ENCODE measurements at places on chromosomes 7 and 10.

DNA sequence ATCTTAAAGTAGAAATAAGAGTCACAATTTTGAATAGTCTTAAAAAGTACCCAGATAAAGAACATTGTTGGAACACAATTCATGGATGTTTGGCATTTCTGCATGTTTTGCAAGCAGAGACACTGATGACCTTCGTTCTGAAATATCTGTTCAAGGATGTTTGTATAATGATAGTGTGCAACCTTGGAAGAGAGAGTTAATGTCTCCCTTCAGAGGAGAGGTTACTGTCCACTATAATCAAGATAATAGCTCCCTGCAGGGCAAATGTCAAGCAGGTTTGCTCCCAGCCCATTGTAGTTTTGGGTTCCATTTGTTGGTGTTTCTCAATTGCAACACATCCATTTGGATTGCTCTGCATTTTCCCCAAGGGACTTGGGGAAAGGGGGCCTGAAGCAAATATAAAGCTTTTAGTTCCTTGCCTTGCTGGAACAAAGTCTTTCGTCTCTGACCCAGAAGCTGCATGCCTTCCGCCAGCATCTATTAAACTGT is 45.2 kb downstream of the COL1A2 start:
- H3K36me3 ChIP-seq = no peaks in the 10 kb centered on the region
- H3K27me3 ChIP-seq = no peaks in the 10 kb centered on the region
- DNase-seq = no peak
- no peak overlapping the region for H3K4me3 ChIP-seq

DNA sequence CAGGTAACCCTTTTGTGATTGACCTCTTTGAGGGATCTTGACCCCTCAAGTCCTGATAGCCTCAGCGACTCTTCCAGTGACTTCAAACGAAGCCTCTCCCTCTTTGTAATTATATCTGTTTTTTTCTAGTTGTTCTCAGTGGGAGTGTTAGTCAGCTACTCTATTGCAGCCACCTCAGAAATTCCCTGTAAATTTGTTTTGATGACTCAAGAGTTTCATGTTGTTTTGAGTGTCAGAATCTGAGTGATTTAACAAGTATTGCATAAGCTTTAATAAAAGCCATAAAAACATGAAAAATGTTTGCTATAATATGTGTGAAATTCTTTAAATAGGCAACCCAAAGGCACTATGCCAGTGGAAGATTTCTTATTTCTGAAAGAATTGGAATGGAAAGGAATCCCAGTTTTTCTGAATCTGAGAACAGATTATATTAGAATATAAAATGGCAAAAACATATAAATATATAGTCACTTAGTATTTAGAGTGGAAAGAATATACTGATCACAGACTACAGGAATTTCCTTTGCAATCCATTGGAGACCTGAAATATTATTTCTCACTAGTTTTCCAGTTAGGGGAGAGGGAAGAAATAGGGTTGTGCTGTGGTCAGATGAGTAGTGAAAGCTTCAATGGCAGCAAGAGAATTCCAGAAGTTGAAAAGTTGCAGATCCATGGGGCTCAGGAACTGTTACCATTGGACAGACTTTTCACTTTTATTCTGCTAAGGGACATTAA is 94.4 kb upstream of the SEMA3C start:
- H3K4me1 ChIP-seq = no peaks in the 10 kb centered on the region
- no peak for DNase-seq
- H3K27ac ChIP-seq = no peak overlapping the region
- H3K27me3 ChIP-seq = no peaks in the 10 kb centered on the region

GRCh38 chr10:132993271-132994184 is 51.2 kb upstream of the CFAP46 start:
- H3K4me1 ChIP-seq = no peaks in the 10 kb centered on the region
- H3K27me3 ChIP-seq = no peaks in the 10 kb centered on the region
- H3K36me3 ChIP-seq = no peaks in the 10 kb centered on the region
- no peak overlapping the region for H3K27ac ChIP-seq
- DNase-seq = no peak

GRCh38 chr10:67306588-67307205 is 380.9 kb downstream of the LRRTM3 start:
- H3K27ac ChIP-seq = no peak overlapping the region
- no peaks in the 10 kb centered on the region for H3K36me3 ChIP-seq
- no peak overlapping the region for H3K4me3 ChIP-seq

GRCh38 chr10:54259104-54259503 is 541.9 kb downstream of the PCDH15 start:
- H3K36me3 ChIP-seq = no peaks in the 10 kb centered on the region
- no peaks in the 10 kb centered on the region for H3K4me1 ChIP-seq
- no peak overlapping the region for H3K27ac ChIP-seq
- H3K27me3 ChIP-seq = no peaks in the 10 kb centered on the region
- DNase-seq = no peak
- H3K4me3 ChIP-seq = no peak overlapping the region

- no peak for DNase-seq
- no peaks in the 10 kb centered on the region for H3K4me1 ChIP-seq
- H3K4me3 ChIP-seq = no peak overlapping the region
- H3K36me3 ChIP-seq = peaks cover 10% of the 10 kb centered on the region
- H3K27ac ChIP-seq = no peak overlapping the region
- no peaks in the 10 kb centered on the region for H3K27me3 ChIP-seq
Observed at GRCh38 chr7:149546331-149546730, 48.7 kb upstream of the ZNF746 start.

DNA sequence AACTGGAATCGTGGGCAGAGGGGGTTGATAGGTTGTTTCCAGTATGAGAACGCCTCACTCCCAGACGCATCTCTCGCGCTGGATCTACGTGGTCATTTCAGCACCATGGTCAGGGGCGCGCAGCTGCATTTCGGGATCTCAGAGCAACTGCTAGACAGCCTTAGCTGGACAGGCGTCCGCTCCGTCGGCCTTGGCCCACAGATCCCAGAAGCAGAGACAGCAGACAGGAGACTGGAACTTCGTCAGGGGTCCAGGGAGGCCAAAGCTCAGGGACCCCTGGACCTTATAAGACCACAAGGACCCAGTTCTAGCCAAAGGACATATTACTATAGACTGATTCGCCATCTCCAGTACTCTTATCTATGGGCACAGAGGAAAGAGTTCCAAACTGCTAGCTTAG is 5.3 kb downstream of the NEUROG3 start:
- no peaks in the 10 kb centered on the region for H3K36me3 ChIP-seq
- no peak overlapping the region for H3K4me3 ChIP-seq
- no peak for DNase-seq
- H3K4me1 ChIP-seq = no peaks in the 10 kb centered on the region
- H3K27ac ChIP-seq = no peak overlapping the region
- H3K27me3 ChIP-seq = peaks cover 15% of the 10 kb centered on the region

DNA sequence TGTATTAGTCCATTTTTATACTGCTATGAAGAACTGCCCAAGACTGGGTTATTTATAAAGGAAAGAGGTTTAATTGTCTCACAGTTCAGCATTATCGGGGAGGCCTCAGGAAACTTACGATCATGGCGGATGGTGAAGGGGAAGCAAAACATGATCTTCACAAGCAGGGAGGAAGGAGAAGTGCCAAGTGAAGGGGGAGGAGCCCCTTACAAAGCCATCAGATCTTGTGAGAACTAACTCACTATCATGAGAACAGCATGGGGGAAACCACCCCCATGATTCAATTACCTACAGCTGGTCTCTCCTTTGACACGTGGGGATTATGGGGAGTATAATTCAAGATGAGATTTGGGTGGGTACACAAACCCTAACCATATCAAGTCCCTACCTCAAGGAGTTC is 85.4 kb downstream of the JAZF1 start:
- no peaks in the 10 kb centered on the region for H3K36me3 ChIP-seq
- DNase-seq = no peak
- H3K4me1 ChIP-seq = no peaks in the 10 kb centered on the region

DNA sequence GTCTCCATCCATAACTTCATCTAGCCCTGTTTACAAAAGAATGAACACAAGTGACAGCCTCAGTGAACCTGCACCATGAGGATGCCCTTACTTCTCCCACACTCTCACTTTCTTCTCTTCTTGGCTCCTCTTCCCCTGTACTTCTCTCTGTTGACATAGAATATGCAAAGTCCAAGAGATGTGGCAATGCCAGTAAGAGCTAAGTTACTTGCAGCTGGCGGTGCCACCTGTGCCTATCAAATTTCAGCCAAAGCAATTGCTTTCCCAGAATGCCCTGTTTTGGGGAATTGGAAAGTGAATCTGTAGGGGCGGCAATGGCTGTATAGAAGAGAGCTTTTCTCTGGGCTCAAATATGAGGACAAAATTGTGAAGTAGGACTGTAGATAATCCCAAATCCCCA is 557.8 kb downstream of the AUTS2 start:
- no peak overlapping the region for H3K27ac ChIP-seq
- no peak overlapping the region for H3K4me3 ChIP-seq
- DNase-seq = no peak
- H3K36me3 ChIP-seq = no peaks in the 10 kb centered on the region
- no peaks in the 10 kb centered on the region for H3K27me3 ChIP-seq

DNA sequence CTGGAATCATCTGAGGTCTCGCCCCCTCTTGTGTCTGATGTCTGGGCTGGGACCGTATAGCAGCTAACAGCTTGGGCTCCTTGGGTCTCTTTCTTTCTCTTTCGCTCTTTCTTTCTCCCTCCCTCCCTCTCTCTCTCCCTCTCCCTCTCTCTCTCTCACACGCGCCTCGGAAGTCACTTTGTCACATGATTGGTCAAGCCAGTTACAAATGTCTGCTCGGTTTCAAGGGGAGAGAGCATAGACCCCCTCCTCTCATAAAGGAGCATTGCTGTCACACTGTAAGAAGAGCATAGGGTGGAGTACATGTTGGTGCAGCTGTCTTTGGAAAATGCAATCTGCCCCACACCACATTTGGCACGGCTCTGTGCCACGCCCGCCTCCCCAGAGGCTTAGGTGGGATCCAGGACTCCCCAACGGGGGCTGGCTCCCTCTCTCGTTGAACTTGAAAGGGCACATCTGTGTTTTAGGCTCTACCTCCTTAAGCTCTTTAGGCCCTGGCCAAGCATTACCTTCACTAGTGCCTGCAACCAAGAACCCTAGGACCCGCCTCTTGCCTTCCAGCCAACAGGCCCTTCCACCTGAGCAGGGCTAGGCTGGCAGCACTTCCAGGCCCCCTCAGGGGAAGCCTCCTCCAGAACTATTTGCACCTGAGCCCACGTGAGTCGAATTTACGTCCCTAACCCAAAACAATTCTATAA is 61.9 kb upstream of the CACUL1 start:
- H3K36me3 ChIP-seq = no peaks in the 10 kb centered on the region
- no peaks in the 10 kb centered on the region for H3K4me1 ChIP-seq
- no peaks in the 10 kb centered on the region for H3K27me3 ChIP-seq
- no peak for DNase-seq
- H3K4me3 ChIP-seq = no peak overlapping the region

DNA sequence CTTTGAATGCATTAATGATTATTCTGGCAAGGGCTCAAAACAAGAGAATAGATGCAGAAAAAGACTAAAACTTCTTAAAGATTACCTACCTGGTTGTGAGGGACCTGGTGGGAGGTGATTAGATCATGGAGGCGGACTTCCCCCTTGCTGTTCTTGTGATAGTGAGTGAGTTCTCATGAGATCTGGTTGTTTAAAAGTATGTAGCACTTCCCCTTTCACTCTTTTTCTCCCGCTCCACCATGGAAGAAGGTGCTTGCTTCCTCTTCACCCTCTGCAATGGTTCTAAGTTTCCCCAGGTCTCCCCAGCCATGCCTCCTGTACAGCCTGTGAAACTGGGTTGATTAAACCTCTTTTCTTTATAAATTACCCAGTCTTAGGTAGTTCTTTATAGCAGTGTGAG is 226.6 kb downstream of the ARHGAP12 start:
- H3K4me1 ChIP-seq = peaks cover 20% of the 10 kb centered on the region
- H3K4me3 ChIP-seq = no peak overlapping the region
- H3K27me3 ChIP-seq = no peaks in the 10 kb centered on the region

DNA sequence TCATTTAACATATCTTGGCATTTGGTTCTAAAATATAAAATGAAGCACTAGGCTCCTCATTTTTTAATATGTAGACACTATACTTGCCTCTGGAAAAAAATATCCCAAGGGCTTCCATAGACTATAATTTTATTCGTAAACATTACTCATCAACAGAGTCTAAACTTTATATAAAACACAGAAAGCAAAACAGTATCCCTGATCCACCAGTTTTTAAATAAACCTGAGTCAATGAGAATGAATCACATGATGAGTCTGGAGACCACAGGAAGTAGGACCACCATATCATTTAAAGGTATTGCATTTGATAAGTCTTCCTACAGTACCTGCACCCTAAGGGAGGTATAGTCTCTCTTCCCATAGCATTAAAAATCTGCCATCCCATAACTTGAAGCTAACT is 228.0 kb downstream of the DGKI start:
- H3K4me3 ChIP-seq = no peak overlapping the region
- no peaks in the 10 kb centered on the region for H3K36me3 ChIP-seq
- H3K27ac ChIP-seq = no peak overlapping the region

GRCh38 chr7:71538210-71538609 is 406.3 kb downstream of the GALNT17 start:
- DNase-seq = no peak
- H3K27me3 ChIP-seq = no peaks in the 10 kb centered on the region
- H3K27ac ChIP-seq = no peak overlapping the region

- H3K4me3 ChIP-seq = no peak overlapping the region
- DNase-seq = no peak
- H3K4me1 ChIP-seq = no peaks in the 10 kb centered on the region
- H3K36me3 ChIP-seq = no peaks in the 10 kb centered on the region
- no peak overlapping the region for H3K27ac ChIP-seq
Observed at GRCh38 chr10:77325233-77325537, 312.4 kb downstream of the KCNMA1 start.

- H3K4me3 ChIP-seq = no peak overlapping the region
- no peak overlapping the region for H3K27ac ChIP-seq
- DNase-seq = no peak
- H3K36me3 ChIP-seq = no peaks in the 10 kb centered on the region
Observed at GRCh38 chr7:92750447-92750839, 85.9 kb downstream of the CDK6 start.

DNA sequence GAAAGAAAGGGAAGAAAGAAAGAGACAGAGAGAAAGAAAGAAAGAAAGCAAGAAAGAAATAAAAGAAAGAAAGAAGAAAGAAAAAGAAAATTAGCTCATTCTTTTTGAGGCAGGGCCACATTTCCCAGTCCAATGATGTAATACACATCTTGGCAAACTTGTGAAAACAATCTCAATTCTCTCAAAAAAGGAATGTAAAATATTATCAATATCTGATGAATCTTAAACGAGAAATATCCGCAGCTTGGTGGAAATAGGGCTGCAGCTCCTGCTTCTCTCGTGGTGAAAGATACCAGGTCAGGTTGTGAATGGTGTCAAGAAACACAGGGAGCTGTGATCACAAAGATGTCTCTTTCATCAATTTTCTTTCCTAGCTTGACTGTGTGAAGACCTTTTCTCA is 739.6 kb upstream of the NRP1 start:
- no peaks in the 10 kb centered on the region for H3K36me3 ChIP-seq
- no peak for DNase-seq
- H3K27me3 ChIP-seq = no peaks in the 10 kb centered on the region
- no peak overlapping the region for H3K27ac ChIP-seq
- no peaks in the 10 kb centered on the region for H3K4me1 ChIP-seq

- no peak overlapping the region for H3K27ac ChIP-seq
- no peak for DNase-seq
- no peaks in the 10 kb centered on the region for H3K4me1 ChIP-seq
- no peaks in the 10 kb centered on the region for H3K36me3 ChIP-seq
- no peak overlapping the region for H3K4me3 ChIP-seq
Observed at GRCh38 chr10:27701938-27702537, 43.6 kb downstream of the MKX start.
